ENCODE measurements at places on chromosomes 2 and 18. TPM values are rescaled to one million over a fixed set of nuclear protein-coding genes. Genes with fewer than 3 reads are reported as not detected.

- DNase-seq = no peak
Observed at GRCh38 chr2:5693287-5694201, 1.4 kb downstream of the SOX11 start.

DNA sequence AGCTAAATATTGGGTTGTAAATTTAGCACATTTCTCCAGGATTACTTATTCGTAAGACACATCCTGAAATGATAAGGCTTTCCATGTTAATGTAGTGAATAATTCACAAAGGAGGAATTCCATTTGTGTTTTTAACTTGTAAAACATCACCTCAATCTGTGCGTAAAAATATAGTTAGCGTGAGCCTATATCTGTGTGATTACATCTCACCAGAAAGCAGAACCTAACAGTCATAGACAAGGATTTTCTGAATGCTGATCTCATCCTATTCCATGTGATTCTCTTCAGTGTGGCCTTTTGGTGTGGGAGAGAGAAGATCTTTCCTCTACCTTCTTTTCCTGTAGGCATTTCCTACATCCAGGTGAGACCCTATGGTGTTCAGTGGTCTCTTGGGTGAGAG lies 263.2 kb upstream of the RASGRP3 start:
- DNase-seq = no peak

GRCh38 chr2:241864850-241865213 lies 4.7 kb upstream of the RTP5 start:
- no peak for DNase-seq

DNA sequence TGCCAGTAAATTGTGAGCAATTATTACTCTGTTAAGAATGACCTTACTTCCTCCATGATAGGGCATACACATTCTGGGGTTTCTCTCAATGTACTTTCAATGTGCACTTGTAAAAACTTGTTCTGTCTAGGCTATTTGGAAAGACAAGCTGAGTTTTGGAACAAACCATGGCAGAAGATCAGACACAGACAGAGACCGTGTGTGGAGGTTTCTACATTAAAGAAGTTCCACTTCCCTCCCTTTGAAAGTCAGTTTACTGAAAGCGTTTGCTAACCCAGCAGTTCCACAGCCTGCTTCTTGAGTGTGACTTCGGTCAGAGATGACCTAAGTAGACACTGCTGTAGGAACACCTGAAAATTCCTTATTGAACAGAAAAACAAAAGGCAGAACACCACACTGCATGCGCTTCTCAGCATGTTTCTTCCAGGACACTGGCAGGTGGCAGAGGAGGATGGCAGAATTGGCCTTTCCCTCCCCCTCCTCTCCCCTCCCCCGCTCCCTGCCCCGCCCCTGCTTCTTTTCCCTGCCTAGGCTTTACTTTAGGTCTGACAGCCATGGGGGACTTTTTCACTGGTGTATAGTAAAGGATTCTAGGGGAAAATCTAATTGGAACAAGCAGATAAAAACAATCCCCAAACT lies 109.8 kb downstream of the NOL10 start:
- no peak for DNase-seq

DNA sequence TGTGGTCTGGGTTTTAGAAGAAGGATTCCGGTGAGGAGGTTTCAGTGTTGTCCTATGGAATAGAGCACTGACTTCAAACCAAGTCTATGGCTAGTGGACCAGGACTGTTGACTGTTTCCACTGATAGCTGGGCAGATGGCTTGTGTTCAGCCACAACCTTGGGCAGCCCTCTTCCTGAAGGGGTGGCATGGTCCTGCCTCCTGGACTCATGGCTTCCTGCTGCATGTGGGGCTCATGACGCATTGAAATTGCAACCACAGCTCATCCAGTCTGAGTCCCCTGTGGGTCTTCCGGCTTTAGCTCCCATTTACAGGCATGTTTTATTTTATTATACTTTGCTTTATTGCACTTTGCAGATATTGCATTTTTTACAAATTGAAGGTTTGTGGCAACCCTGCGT lies 105.0 kb downstream of the B3GNT2 start:
- DNase-seq = no peak

GRCh38 chr2:134758633-134759032 lies 39.8 kb upstream of the TMEM163 start:
- DNase-seq = no peak

DNA sequence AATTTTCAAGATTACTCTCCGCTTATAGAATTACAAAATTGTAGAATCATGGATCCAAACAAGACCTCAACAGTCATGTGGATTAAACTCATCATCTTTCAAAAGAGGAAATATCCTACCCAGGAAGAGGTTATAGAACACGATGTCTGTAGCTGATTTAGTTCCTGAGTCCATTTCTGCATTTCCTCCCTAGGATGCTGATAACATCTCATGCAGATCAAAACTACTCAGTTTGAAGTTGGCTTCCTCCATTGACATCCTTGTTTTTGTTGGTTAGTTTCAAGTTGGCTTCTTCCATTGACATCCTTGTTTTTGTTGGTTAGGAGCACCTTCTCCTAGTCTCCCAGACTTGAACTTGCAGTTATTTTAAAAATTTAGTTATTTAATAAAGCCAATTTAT lies 147.5 kb downstream of the PARD3B start:
- no peak for DNase-seq

- DNase-seq = no peak
Observed at GRCh38 chr2:128145651-128146050, 54.7 kb downstream of the UGGT1 start.

DNA sequence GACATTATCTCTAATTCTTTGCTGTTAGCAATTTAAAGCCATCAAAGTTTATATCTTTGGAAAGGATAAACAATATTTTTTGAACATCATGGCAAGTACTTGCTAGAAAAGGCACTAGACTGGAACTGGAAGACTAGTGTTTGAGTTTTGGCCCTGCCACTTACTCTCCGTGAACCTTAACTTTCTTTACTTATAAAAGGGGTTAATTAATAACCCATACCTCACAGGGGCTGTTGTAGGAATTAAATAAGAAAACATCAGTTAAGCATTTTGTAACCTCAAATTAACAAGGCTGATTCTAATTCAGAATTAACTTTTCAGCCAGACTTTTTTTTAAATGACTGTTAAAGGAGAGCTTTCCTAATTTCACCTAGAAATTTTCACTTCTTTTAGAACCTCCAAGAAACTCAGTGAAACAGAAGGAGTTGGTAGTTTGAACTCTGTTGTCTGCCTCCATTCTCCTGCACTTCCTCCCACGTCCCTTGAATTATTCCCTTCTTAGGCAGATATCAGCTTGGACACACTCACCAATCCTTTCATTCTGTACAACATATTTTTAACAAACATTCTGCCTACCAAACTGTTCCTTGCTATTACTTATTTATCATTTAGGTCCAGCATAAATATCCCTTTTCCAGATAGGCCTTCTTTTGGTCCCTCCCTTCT lies 79.5 kb downstream of the COX7A2L start:
- DNase-seq = no peak

DNA sequence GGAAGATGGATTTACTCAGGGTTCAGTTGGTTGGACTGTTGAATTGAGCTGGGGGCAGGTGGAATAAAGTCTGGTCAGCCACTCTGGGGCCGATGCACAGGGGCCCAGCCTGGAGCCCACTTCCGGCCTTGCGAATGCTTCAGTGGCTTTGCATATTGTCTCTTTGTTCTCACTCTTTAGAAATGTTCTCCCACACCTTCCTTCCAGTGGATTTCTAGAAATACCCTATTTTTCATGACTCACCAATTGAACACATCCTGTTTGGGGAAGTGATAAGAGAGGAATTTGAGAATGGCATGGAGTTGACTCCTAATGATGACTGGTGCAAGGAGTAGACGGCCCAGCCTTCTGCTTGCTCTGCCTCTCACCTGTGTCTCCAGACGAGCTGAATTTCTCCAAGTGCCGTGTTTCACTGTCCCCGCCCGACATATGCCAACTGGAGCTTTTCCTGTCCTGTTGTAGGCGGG lies 28.1 kb downstream of the ASAP2 start:
- no peak for DNase-seq

- DNase-seq = no peak
Observed at GRCh38 chr18:78087338-78087737, 837.7 kb downstream of the GALR1 start.

SNORC gene
- total RNA-seq = 0.70 TPM

NEU4 gene
- total RNA-seq = not detected

HAAO gene
- 2.3 TPM for total RNA-seq

Data from Right ventricle myocardium superior (tissue), 1 donor.